ENCODE measurements at places on chromosomes 1 and 21. TPM values are rescaled to one million over a fixed set of nuclear protein-coding genes. Genes with fewer than 3 reads are reported as not detected.

GRCh38 chr1:221856228-221857093, 114.6 kb upstream of the DUSP10 start:
- DNase-seq, result no peak

DNA sequence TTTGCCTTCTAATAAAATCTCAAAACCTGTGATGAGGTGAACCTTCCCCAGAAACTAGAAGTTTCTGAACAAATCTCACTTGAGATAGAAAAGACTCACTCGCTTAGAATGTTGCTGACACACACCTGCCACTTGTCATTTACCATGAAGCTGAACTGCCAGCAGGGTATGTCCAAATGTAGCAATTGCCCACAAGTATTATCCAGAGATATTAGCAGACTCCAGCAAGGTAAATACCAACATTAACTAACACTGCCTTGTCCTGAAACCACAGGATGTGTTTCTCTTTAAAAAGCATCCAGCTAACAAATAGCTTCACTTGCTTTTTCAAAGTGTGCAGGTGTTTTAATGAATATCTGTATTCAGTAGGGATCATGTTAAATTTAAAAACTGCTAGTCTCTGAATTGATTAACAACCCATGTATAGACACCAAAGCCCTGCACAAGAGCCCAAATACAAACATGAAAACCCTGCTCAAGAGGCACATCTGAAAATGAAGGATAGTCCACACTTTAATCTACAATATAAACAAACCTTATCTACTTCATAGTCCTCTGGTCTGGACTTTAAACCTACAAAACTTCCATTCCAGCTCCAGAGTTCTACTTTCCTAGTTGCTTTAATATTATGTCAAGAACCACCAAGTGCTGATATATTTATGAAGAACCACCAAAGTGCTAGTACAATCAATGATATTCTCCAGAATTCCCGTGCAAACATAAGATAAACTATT, 19.3 kb downstream of the KRTAP8-1 start:
- no peak for DNase-seq

DNA sequence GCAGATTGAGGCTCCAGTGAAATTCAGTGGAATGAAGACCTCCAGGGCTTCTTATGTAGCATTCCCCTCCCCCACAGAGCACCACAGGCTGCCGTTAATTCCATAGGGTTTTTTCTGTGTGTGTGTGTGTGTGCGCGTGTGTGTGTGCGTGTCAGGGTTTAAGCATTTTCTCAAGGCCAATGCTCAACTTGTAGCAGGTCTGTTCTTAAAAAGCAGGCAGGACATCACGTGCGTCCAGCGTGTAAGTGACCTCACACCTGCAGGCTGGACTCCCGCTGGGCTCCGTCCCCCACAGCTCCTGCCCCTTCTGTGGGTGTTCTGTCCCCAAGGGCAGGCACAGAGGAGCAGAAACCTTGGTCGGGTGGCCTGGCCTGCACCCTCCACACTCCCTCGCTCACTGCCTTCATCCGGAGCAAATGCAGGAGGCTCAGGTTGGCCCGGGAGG, 5.3 kb downstream of the PRDM16 start:
- no peak for DNase-seq

DNA sequence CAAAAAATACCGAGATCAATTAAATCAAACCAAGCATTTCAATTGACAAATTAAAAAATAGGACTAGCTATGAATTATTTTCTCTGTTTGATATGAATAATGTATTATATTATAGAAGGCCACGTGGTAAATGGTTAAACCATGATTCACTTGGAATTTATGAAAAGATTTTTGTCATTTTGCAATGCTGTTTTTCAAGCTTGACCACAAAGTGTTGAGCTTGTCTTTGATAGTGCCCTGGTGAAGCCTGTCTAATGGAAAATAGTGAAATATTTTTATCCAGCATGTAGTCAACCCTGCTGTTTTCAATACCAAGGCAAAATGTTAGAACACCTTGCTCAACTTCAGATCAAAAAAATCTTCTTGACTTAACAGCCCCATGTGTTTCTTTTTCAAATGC, 288.0 kb upstream of the PRMT6 start:
- no peak for DNase-seq

- no peak for DNase-seq
Observed at GRCh38 chr1:74714429-74715235, 18.2 kb downstream of the CRYZ start.

DNA sequence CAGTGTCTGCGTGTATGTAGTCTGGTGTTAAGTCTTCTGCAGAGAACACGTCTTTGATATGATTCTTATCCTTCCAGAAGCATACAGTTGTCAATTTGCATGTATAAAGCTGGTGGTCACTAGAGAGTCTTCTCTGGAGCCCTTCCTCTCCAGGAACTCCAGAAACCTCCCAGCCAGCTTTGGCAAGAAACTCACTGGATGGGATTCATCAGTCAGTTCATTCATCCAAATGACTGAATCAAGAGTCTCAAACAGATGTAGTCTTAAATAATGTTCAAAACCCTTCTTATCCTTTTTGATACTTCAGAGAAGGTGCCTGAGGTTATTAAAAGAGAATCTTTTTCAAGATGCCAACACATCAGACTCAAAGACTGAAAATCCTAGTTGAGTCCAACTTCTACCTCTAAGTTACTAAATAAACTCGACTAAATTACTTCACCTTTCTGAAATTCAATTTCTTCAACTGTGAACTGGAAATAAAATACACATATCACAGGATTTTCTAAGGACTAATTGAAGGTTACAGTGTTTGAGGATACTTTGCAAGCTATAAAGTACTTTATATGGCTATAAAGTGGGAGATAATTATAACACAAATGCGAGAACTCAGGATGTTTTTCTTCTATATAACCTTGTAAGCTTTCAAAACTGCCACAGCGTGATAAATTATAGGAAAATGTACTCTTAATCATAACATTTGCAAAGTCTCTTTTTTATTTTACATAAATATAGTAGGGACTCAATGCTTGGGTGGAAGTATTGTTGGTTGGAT, 252.4 kb downstream of the FGGY start:
- no peak for DNase-seq

- DNase-seq, result no peak
Observed at GRCh38 chr1:85448358-85448757, 16.6 kb downstream of the DDAH1 start.

DNA sequence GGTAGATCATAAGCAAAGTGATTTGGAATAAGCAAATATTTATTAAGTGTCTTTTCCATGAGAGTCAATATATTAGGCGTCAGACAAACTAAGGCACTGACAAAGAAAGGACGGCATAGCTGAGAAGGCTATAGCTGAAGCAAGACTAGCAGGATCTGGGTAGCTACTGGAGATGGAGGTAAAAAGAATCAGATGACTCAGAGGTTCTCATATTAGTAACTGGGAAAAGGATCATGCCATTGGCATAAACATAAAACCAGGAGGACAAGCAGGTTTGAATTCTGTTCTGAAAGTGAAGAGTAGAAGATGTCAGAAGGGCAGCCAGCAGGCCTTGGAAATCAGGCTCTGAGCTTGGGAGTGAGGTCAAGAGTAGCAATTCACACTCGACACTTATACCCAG, 531.9 kb downstream of the PTPRC start:
- no peak for DNase-seq

GRCh38 chr1:84896279-84896678, 3.3 kb upstream of the LPAR3 start:
- DNase-seq, result no peak

GRCh38 chr1:7485826-7486225, 285.3 kb upstream of the VAMP3 start:
- DNase-seq, result no peak

DNA sequence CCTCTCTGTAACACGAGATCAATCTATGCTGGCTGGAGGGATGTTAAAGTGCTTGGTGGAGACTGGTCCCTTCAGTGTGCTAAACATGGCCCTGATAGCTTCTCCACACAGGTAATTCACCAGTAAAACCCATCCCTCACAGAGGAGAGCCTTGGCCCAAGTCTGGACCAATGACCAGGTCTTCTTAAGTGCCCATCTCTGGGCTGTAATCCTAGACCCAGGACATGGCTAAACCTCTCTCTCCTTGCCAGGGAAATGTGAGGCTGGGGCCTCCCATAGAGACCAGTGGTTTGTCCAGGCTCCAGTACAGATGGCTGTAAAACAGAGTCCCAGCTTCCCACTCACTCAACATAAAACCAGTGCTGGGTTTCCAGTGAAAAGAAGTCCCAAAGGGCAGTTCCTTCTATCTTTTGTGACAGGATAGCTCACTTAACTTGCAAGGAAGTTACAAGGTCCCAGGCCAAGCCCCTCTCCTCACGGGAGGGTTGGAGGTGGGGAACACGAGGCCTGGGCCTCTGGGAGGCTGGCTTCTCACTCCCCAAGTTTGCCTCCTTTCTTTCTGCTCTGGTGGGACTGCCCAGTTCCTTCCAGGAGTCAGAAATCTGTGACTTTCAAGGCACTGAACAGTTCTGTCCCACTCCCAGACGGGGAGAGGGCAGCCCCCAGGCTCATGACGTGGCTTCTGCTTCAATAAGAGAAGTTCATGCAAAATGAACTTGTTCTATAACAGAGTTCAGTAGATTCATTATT, 2.2 kb upstream of the KIF17 start:
- DNase-seq, result no peak

DNA sequence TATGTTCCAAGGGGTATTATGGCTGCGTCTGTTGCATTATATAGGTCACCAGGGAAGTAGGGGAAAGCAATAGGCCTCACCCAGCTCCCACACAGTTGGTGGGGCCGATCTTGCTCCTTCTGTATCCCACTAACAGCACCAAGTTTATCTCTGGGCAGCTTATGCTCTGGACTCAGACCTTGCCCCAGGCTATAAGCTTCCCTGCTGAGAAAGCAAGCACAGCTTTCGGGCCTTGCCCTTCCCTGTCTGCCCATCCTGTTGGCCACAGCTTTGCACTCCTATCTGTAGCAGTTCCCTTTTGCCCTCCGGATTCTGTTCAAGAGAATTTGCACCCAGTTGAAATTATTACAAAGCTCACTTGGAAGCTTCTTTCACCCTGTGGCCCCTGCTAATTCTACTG, 12.9 kb downstream of the KCNE1 start:
- DNase-seq, result no peak

DNA sequence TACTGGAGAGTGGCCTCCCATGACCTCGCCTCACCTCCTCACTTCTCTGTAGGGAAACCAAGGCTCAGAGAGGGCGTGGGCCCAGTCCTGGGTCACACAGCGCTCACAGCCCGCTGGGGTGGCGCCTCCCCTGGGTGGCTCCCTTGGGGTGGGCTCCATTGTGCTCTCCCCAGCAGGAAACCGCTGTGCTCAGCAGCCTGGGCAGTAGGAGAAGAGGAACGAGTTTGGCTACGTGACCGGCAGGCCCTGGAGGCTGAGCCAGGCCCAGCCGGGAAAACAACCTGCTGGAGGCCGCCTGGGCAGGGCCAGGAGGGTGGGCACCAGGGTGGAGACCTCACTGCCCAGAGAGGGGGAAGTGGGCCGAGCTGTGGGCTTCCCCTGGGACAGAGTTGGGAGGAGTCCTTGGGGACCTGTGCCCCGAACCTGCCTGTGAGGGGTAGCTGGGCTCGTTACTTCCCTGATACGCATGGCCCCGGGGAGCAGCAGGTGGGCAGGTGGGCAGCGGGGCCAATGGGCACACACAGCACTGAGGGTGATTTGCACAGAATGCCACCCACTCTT, 15.0 kb upstream of the FAM131C start:
- no peak for DNase-seq

GRCh38 chr21:42939582-42940413, 14.4 kb upstream of the ERVH48-1 start:
- peak; percentile 39 for DNase-seq

DNA sequence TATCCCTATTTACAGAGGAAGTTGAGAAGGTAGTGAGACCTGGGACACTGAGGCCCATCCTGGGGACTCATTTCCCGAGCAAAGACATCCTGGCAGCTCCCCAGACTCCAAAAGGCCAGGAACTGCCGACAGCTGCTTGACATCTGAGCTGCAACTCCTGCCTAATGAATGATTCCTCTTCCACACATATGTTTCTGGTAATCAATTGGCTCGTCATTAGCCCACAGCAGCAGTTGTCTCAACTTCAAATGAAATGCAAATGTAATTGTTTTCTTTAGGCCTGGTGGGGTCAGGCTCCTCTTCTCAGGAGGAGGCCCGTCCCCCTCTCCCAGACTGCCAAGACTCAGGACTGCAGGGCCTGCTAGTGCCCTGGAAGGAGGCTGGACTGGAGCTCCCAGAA, 61.8 kb upstream of the DISP3 start:
- no peak for DNase-seq

DNA sequence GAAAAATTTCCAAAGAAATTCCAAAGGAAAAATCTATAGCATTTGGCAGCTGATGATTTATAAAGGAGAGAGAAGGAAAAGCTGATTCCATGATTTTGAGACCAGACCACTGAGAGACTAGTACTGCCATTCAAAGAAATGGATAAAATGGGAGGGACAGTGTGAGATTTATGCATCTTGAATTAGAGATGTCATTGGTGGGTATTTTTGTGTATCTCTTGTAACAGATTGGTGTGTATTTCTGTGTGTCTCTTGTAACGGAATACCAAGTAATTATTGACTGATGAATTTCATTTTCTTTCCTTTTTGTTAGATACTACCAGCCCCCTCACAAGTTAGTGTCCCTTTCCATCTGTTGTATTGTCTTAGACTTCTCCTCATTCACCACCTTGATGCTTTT, 102.2 kb downstream of the OLFML2B start:
- DNase-seq, result no peak

DNA sequence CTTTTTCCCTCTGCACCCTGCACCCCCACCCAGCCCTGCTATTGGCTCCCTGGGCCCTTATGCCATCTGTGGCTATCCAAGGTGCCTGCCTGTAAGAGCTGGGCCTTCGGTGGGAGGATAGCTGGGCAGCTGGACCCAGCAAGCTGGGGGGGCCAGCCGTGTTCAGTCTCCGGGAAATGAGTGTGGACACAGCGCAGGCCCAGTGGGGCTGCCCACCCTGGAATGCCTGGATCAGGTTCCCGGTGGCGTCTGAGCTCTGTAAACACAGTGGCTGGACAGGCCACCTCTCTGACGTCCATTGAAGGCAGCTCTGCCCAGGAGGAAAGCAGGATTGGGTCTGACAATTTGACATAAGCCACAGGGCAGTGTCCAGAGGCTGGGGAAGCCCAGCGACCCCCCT, 127.8 kb downstream of the FOXD2 start:
- DNase-seq, result no peak

DNA sequence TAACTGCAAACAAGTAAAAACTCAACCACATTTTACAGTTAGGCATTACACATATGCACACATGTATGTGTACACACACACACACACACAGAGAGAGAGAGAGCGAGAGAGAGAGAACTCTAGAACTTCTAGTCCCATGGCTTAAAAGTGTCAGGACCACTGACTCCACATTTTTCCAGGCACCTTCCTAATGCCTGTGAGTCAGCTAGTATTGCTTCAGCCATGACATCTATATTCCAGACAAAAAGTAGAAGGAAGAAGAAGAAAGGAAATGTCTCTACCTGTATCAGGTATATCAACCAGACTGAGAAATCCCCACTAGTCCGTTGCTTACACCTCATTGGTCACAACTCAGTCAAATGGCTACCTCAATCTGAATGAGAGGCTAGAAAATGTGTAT, 31.9 kb upstream of the TACSTD2 start:
- no peak for DNase-seq

GRCh38 chr1:11558871-11559590, 80.1 kb downstream of the DISP3 start:
- no peak for DNase-seq

Gene DNAJC6
- total RNA-seq, result 2.9 TPM

Gene SPATA17
- 3.0 TPM for total RNA-seq

Gene IGSF3
- 15.3 TPM for total RNA-seq

Gene C1orf53
- total RNA-seq, result 14.2 TPM

Gene KCNJ10
- not detected for total RNA-seq

Gene C8B
- not detected for total RNA-seq

Gene PCP4
- not detected for total RNA-seq

Gene KCNJ9
- total RNA-seq, result not detected

Gene PGD
- 155 TPM for total RNA-seq

Gene OR14K1
- total RNA-seq, result not detected

Gene C1orf226
- total RNA-seq, result 14.1 TPM

Gene SDC3
- total RNA-seq, result 15.0 TPM

Gene C4BPA
- 1.0 TPM for total RNA-seq

Data from Calu3 (cell line).